CD4-positive, alpha-beta T cell treated with Interleukin-17A for 4 hours (primary cell): ENCODE measurements at places on chromosomes 6 and 20.

GRCh38 chr6:24529985-24530384 lies 35.2 kb downstream of the ALDH5A1 start:
- no peak for DNase-seq

DNA sequence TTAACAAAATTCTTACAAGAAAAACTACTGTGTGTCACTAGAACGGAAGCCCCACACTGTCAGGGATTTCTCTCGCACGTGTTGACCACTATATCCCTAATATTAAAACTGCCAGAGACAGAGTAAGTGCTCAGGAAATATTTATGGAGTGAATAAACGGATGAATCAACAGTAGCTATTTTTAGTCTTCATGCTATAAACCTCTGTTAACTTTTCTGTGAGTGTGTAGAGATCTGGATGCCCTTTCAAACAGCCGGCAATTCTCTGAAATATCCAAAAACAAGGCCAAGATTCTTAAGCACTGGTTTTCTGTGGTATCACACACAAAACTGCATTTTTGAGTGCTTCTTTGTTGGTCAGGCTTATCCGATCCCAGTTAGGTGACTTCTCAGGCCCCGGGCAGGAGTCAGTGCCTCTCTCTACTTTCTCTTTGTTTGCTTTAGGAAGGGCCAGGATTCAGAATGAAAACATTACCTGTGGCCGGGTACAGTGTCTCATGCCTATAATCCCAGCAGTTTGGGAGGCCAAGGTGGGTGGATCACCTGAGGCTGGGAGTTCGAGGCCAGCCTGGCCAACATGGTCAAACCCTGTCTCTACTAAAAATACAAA lies 15.7 kb downstream of the ATP9A start:
- no peak for DNase-seq

- DNase-seq: no peak
Observed at GRCh38 chr6:137102851-137103492, 58.2 kb upstream of the IL20RA start.

GRCh38 chr6:126172131-126172530 lies 167.8 kb upstream of the CENPW start:
- no peak for DNase-seq

DNA sequence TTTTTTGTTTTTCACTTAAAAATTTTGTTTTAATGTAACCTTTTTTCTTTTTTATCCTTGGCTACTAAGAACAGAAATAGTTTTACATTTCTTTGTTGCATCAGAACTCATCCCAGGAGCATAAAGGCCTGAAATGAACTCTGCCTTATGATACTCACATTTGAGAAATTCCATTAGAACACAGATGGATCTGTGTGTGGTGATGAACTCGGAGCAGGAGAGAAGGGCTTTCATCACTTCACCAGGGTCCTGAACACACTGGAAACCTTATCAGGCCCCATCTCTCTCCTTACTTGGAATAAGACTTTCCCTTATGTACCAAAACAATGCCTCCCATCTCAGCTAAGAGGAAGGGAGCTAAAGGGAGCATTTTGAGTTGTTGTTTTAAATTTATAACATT lies 139.4 kb downstream of the PHF3 start:
- no peak for DNase-seq

- peak; percentile 84 for DNase-seq
Observed at GRCh38 chr6:31901415-31901952, 402 bp downstream of the ZBTB12 start.

DNA sequence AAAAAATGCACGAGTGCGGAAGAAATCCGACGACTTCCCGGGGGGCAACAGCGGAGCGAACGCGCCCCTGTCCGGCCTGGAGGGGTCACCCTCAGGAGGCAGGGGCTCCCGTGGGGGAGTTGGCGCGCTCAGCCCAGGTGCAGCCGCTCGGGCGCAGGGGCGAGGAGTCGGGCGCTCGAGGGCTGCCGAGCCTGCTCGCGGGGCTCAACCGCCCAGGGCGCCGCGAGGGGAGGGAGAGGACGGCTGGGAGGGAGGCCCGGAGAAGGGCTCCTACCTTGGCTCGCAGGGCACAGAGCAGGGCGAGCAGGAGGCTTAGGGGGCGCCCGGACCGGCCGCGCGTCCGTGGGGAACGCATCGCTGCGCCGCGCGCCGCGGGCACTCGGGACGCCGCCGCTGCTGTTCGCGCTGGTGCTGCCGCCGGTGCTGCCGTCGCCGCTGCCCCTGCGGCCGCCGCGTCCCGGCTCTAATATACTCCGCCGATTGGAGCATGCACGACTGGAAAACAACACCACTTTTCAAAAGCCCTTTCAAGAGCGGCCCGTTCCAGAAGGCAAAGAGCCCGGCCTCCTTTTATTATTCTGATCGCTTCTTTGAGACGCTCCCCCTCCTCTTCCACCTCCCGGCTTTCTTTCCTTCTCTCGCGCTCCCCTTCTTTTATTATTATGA lies 490 bp downstream of the JAG1 start:
- DNase-seq: no peak
